ENCODE measurements at places on chromosomes 2 and 18.

DNA sequence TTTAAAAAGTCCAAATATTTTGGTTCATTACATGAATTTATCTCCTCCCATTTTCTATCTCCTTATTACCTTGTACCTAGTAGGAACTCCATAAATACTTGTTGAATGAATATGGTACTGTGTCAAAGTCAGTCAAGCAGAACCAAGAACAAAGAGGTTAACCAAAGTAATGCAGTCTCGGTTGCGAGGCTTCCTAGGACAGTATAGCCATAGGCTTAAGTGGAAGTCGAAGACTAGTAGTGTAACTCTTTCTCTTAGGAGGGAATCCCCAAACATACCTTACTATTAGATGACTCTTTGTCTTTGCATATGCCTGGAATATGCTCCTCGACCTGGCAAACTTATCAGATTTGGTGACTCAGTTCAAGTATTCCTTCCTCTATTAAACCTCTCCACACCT lies 4.8 kb downstream of the LIPT1 start:
- DNase-seq: no peak

DNA sequence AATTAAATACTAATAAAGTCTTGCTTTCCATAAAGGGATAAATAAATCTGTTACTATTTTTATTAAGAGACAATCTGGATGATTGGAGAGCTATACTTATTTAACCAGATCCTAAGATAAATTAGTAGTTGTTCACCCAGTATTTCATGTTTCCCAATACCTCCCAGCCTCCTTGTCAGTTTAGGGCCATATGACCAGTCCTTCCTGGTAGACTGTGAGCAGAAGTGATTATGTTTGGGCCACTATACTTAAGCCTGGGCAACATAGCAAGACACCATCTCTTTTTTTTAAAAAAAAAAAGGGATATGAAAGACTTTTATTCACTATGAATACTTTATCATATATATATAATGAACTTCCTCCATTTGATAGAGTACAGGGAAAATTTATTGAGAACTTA lies 48.8 kb upstream of the PPM1B start:
- DNase-seq: no peak

DNA sequence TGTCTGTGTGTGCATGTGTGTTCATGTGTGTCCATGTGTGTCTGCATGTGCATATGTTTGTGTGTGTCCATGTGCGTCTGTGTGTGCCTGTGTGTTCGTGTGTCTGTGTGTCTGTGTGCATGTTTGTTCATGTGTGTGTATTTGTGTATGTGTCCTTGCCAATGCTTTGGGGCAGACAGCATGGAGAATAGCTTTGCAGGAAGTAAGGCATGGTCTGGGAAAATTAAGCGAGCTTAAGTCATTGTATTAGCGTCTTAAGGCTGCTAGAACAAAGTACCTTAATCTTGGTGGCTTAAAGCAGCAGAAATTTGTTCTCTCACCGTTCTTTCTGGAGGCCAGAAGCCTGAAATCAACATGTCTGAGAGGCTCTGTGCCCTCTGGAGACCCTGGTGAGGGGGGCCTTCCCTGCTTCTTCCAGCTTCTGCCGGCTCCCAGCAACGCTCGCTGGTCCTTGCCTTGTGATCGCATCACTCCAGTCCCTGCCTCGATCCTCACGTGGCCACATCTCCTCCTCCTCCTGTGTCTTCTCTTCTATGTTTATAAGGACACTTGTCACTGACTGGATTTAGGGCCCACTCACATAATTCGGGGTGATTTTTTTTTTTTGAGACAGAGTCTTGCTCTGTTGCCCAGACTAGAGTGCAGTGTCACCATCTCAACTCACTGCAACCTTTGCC lies 3.8 kb downstream of the NEU2 start:
- DNase-seq: no peak

- DNase-seq: no peak
Observed at GRCh38 chr2:3627500-3628100, 30.4 kb upstream of the ALLC start.

- DNase-seq: no peak
Observed at GRCh38 chr2:226754821-226755604, 44.6 kb downstream of the IRS1 start.

GRCh38 chr2:208148803-208149202 lies 2.8 kb upstream of the CRYGB start:
- no peak for DNase-seq

DNA sequence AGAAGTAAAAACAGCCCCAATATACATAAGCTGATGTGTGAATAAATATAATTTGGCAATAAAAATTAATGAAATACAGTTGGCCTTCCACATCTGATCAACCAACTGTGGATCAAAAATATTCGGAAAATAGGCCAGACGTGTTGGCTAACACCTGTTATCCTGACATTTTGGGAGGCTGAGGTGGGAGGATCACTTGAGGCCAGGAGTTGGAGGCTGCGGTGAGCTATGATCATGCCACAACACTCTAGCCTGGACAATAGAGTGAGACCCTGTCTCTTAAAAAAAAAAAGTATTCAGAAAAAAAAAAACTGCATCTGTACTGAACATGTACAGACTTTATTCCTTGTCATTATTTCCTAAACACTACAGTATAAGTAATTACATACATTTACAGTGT lies 11.5 kb upstream of the PUS10 start:
- DNase-seq: no peak

Measured in hematopoietic multipotent progenitor cell treated with erythropoietin and hydrocortisone succinate and interleukin-3 and kit ligand, for 6 days (in vitro differentiated cells).